ENCODE measurements at places on chromosomes 2 and 18.

GRCh38 chr2:219416235-219416602 lies 2.0 kb upstream of the DES start:
- DNase-seq: peak; percentile 68

DNA sequence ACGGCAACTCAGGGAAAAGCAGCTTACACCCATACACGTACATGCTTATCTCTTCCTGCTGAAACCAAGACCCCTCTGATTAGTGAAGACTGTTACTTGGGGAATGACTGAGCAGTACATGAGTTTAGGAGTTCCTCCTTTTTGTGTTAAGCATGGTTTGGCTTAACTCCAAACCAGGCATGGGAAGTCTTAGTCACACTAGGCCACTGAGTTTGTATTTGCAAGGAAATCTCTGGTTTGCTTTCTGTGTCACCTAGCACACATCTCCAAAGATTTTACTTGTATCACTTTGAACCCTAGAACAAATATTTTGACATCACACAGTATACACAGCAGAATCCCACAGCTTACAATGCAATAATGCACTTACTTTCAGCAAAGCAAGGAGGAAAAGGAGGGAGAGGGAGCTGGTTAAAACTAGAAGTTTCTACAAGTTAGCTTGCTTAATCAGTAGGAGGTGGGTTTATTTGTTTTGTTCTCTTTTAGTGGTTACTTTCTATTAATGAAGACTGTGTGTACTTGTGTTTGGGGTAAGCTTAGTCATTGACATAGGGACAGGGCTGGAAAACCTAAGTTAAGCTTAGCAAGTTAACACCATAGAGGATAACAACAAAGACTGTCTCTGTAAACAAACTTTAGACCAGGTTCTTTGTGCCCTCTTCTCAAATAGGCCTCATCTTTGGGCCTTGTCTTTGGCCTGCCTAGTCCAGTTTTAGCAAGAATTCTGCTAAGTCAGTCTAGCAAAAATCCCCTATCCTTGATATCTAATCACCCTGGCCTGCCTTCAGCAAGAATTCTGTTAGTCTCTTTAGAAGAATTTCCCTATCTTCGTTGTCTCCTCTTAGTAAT lies 219.4 kb downstream of the MREG start:
- peak; percentile 35 for DNase-seq

- DNase-seq: no peak
Observed at GRCh38 chr2:180848393-180848792, 132.0 kb upstream of the UBE2E3 start.

- no peak for DNase-seq
Observed at GRCh38 chr18:45232061-45232460, 383.2 kb upstream of the SLC14A2 start.

All from ELF-1 (cell line).